ENCODE measurements at places on chromosomes 11 and 22. TPM values are rescaled to one million over a fixed set of nuclear protein-coding genes. Genes with fewer than 3 reads are reported as not detected.

Gene SHISA8
- 0.28 TPM for total RNA-seq

Gene C22orf15
- not detected for total RNA-seq

DNA sequence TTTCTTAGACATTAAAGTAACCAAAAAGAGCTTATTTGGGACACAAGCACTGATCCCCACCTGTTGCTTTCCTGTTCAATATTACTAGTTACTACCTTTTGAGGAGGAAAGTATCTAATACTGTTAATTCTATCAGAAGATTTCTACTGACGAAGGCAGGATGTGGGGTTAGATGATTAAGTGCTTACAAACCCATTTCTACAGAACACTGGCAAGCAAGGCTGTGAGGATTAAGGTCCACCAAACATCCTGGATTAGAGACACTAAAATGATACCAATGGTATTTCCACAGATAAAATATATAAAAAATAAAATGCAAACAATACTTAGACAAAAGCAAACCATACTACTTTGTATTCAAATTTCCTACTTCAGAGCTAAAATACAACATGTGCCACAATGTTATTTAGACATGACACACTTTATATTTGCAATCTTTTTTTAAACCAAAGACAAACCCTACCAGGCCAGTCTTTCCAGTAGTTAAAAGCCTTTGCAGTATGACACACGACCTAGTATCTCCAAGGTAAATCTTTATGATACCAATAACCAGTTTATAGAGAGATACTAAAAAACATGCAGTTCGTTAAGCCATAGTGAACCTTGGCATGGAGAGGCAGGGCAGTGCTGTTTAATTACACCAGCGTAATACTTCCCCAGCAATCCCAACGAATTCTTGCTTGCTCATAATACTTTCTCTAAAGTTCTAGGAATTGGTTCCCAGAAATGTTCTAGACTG is 71.2 kb upstream of the TP53AIP1 start:
- no peak for DNase-seq
- H3K27ac ChIP-seq, result no peak overlapping the region
- H3K4me1 ChIP-seq, result no peaks in the 10 kb centered on the region
- no peaks in the 10 kb centered on the region for H3K36me3 ChIP-seq
- no peak overlapping the region for H3K4me3 ChIP-seq
- no peaks in the 10 kb centered on the region for H3K27me3 ChIP-seq

- H3K4me1 ChIP-seq, result peaks cover 9% of the 10 kb centered on the region
- peak; percentile 83 for DNase-seq
- H3K27ac ChIP-seq, result no peak overlapping the region
- H3K27me3 ChIP-seq, result no peaks in the 10 kb centered on the region
Observed at GRCh38 chr22:30262917-30263741, 3.5 kb downstream of the OSM start.

DNA sequence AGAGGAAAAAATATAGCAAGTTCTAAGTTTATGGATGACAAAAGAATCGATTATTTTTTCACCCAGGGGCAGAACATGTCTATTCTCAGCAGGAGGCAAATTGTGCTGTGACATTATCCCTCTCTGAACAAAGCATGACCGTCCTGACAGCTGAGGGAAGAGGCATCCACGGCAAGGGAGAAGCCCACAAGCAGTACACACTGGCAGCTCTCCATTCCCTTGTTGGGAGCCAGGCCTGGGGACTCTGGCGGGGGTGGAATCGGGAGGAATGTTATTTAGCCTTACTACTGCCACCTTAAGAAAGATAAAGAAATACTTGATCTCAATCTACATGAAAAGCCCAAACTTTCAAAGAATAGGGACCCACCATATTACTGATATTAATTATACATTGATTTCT is 3.4 kb downstream of the KIRREL3 start:
- H3K27me3 ChIP-seq, result peaks cover 10% of the 10 kb centered on the region
- H3K4me1 ChIP-seq, result no peaks in the 10 kb centered on the region
- H3K4me3 ChIP-seq, result no peak overlapping the region
- no peak overlapping the region for H3K27ac ChIP-seq
- no peaks in the 10 kb centered on the region for H3K36me3 ChIP-seq

- DNase-seq, result no peak
- no peak overlapping the region for H3K4me3 ChIP-seq
- H3K27ac ChIP-seq, result no peak overlapping the region
- H3K27me3 ChIP-seq, result no peaks in the 10 kb centered on the region
- H3K36me3 ChIP-seq, result no peaks in the 10 kb centered on the region
Observed at GRCh38 chr22:29049655-29050263, 11.9 kb downstream of the C22orf31 start.

Gene NAALAD2
- total RNA-seq, result 16.4 TPM
